ENCODE measurements at places on chromosomes 16 and 17. TPM values are rescaled to one million over a fixed set of nuclear protein-coding genes. Genes with fewer than 3 reads are reported as not detected.

Gene TM4SF5
- total RNA-seq = not detected

Gene AATK
- 1.5 TPM for total RNA-seq

Gene CTRB2
- not detected for total RNA-seq

Gene CCDC92B
- not detected for total RNA-seq

Gene PIK3R5
- 1.1 TPM for total RNA-seq

Gene SLC47A1
- total RNA-seq = 56.1 TPM

Gene TMEM100
- 2.4 TPM for total RNA-seq

Gene KRT12
- not detected for total RNA-seq

Gene NME1
- total RNA-seq = 29.3 TPM

Gene CDC6
- total RNA-seq = 0.90 TPM

Gene CCL5
- total RNA-seq = 1.3 TPM

Gene GPR179
- 0.82 TPM for total RNA-seq

Gene GUCY2D
- total RNA-seq = not detected

Gene ZG16B
- not detected for total RNA-seq

Gene EFNB3
- 0.11 TPM for total RNA-seq

Gene HAP1
- not detected for total RNA-seq

Gene PRPSAP2
- total RNA-seq = 8.7 TPM

Gene C16orf46
- 0.56 TPM for total RNA-seq

Gene SPAG9
- total RNA-seq = 133 TPM

Gene UBN1
- total RNA-seq = 25.5 TPM

Gene SCNN1B
- total RNA-seq = 0.25 TPM

Gene PDILT
- not detected for total RNA-seq

Gene MT1A
- total RNA-seq = 4.0 TPM

Gene PLXDC1
- total RNA-seq = 9.2 TPM

Gene LDHD
- total RNA-seq = 26.2 TPM

Gene KCNG4
- not detected for total RNA-seq

Gene ABCA3
- total RNA-seq = 9.0 TPM

Gene NOD2
- 0.40 TPM for total RNA-seq

Gene CRHR1
- not detected for total RNA-seq

Gene PRDM7
- not detected for total RNA-seq

Gene LRRC75A
- total RNA-seq = 0.41 TPM

Gene SEZ6L2
- 0.86 TPM for total RNA-seq

All from psoas muscle (tissue), 8 donors.